ENCODE measurements at places on chromosomes 5 and 9.

GRCh38 chr5:78778538-78778937 is 130.0 kb upstream of the LHFPL2 start:
- no peak for DNase-seq

GRCh38 chr9:93267681-93268505 is 84.0 kb downstream of the WNK2 start:
- no peak for DNase-seq

GRCh38 chr5:178818094-178818493 is 41.7 kb upstream of the ZNF354B start:
- no peak for DNase-seq

DNA sequence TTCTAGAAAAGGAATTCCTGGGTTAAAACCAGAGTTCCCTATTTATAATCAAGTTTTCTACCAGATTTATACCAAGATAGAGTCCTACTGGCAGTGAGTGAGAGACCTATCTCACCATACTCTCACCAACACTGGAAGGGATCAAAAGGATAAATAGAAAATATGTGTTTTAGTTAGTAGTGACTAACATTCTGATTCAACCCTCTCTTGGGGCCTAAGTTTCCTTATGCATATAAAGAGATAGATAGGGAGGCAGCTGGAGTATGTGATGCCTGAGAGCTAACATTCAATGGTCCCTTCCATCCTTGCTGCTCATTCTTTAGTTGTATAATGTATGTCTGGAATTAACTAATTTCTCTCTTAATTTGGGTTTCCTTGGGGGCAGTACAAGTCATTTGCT is 32.0 kb downstream of the CKMT2 start:
- DNase-seq: no peak

DNA sequence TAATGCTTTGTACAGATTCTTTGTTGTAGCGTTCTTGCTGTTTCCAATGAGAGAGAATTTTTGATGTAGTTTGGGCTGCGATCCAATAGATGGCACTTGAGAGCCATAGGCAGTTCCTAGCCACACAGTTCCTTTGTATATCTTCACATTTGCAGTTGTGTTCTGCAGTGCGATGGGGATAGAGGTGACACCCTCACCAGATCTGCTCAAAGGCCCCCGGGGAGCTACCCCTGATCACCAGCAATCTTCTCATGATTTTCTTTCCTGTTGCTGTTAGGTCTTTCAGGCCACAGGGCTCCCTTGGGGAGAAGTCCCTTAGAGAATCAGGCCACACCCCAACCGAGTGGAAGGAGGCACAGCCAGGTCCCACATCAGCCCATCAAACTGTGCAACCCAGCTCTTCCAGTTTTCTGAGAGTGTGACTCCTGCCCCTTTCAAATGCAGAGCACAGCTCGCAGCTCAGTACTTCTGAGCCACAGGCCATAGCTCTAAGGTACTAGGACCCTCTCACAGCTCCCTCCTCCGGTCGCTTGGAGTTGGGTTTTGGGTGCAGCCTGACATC is 353.7 kb downstream of the SLCO4C1 start:
- DNase-seq: no peak

DNA sequence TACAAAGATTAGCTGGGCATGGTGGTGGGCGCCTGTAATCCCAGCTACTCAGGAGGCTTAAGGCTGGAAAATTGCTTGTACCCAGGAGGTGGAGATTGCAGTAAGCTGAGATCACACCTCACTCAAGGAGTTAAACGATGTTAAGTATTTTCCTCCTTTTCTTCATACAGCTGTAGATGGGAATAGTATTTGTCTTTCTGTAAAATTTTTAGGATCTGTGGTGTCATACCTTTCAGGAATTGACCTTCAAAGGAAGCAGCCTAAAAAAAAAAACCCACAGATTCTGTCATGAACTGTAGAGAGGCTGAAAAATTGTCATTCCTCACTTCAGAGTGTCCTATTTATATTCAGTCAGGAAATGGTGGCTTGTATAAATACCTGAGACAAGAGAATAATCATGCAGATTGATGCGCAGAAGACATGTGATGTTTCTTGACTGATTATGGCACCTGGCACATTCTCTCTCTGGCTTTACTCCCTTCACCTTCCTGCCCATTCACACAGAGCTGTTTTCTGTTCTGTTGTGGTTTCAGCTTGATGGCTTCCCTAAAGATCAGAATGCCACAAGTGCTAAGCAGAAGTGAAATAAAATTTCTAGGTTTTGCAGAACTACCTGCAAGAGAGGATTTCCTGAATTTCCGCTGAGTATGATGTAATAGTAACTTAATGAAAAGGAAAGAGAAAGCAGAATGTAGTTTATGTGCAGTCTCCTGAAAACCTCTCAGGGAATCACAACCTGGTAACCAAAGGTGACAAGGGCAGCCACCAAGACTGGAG is 3.8 kb downstream of the IFNA1 start:
- DNase-seq: no peak

GRCh38 chr5:59279979-59280378 is 613.5 kb downstream of the PDE4D start:
- no peak for DNase-seq

DNA sequence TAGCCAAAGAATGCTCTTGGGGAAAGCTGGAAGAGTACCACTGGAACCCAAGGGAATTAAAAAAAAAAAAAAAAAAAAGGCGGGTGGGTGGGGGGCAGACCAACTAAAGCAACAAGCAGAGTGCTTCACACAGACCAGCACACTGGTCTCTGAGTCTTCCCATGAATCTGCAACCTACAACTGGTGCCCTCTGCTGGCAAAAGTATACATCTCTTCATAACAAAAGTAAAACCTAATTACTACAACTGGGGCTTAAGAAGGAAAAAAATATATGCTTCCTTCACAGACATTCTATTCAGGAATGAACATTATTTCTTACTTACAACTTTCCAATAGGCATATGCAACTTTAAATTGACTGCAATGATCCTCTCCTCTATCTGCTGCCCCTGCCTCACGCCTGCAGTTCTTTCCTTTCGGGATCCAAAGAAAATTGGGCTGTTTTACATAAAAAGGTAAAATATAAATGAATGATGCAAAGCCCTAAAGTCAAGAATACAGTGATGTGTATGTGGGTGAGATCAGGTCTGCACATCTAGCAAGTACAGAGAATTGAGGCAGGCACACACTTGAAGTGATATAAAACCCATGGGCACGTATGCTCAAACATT is 7.2 kb upstream of the KLHL3 start:
- no peak for DNase-seq

GRCh38 chr5:94361832-94362796 is 256.3 kb downstream of the KIAA0825 start:
- DNase-seq: no peak

GRCh38 chr5:91670563-91670962 is 287.4 kb upstream of the ARRDC3 start:
- no peak for DNase-seq

DNA sequence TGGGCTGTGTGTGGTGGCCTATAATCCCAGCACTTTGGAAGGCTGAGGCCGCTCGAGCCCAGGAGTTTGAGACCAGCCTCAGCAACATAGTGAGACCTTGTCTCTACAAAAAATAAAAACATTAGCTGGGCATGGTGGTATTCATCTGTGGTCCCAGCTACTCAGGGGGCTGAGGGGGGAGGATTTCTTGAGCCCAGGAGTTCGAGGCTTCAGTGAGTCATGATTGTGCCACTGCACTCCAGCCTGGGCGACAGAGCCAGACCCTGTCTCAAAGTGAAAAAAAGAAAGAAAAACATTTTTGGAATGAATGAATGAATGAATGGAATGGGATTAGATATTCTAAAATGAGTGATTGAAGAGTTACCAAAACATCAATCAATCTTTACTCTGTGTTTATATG is 85.8 kb downstream of the FGF1 start:
- no peak for DNase-seq

GRCh38 chr5:80584770-80585169 is 14.7 kb upstream of the ANKRD34B start:
- DNase-seq: no peak

Data from activated T-helper 1 cell treated with anti-CD3 and anti-CD28 coated beads, Interleukin-2, amount 50 U/mL, for 16 hours (primary cell).